ENCODE measurements at places on chromosomes 3 and 15. TPM values are rescaled to one million over a fixed set of nuclear protein-coding genes. Genes with fewer than 3 reads are reported as not detected.

The FOXB1 gene
- total RNA-seq: not detected

The FSTL1 gene
- total RNA-seq: 62.0 TPM

The CCRL2 gene
- not detected for total RNA-seq

The CNTN6 gene
- not detected for total RNA-seq

The TMCO5A gene
- not detected for total RNA-seq

The CYP19A1 gene
- total RNA-seq: 0.10 TPM

The SH3BP5 gene
- total RNA-seq: 15.7 TPM

The NR2F2 gene
- total RNA-seq: 24.5 TPM

The ZMYND10 gene
- total RNA-seq: 0.94 TPM

The SV2B gene
- total RNA-seq: 0.13 TPM

The P2RY12 gene
- not detected for total RNA-seq

The LNP1 gene
- 0.80 TPM for total RNA-seq

The SYNPR gene
- total RNA-seq: not detected

The EFCC1 gene
- total RNA-seq: 0.02 TPM

The RARB gene
- 6.7 TPM for total RNA-seq

The MOBP gene
- total RNA-seq: 0.02 TPM

The CTXND1 gene
- 0.01 TPM for total RNA-seq

The KNG1 gene
- not detected for total RNA-seq

The SAMMSON gene
- total RNA-seq: not detected

The MED12L gene
- total RNA-seq: 0.42 TPM

The GOLGA8S gene
- total RNA-seq: 0.14 TPM

The SLCO3A1 gene
- total RNA-seq: 22.7 TPM

The ITIH1 gene
- not detected for total RNA-seq

The SERPINI2 gene
- total RNA-seq: not detected

The COL6A5 gene
- total RNA-seq: not detected

The CHRFAM7A gene
- 4.4 TPM for total RNA-seq

The CHRM5 gene
- total RNA-seq: 0.06 TPM

The REC114 gene
- total RNA-seq: not detected

The SLC28A1 gene
- not detected for total RNA-seq

The ILDR1 gene
- total RNA-seq: not detected

The PRRT3 gene
- total RNA-seq: 1.8 TPM

The SLC51A gene
- total RNA-seq: not detected

The CPEB1 gene
- total RNA-seq: 3.3 TPM

The SLC30A4 gene
- 1.7 TPM for total RNA-seq

The GUCA1C gene
- not detected for total RNA-seq

The TRPM1 gene
- total RNA-seq: not detected
